IPS DF 19.7 (cell line): ENCODE measurements at places on chromosomes 2 and 18.

GRCh38 chr2:145065342-145065741, 545.4 kb upstream of the ZEB2 start:
- no peak for DNase-seq

DNA sequence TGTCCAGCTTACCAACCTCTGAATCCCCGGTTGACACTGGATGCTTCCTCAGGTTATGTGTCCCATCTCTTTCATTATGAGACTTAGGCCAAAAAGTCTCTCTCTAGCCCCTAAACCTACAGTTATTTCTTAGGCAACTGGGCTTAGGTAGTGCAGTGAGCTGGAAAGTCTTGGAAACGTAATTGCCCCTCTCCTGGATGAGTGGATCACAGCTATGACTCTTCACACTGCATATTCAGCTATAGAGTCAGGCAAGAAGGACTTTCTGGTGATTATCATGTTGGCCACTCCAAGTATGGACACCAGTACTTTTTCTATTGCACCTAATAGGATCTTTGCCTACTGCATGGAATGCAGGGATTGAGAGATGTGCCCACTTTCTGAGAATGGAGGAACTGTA, 458.3 kb upstream of the CELF4 start:
- no peak for DNase-seq

DNA sequence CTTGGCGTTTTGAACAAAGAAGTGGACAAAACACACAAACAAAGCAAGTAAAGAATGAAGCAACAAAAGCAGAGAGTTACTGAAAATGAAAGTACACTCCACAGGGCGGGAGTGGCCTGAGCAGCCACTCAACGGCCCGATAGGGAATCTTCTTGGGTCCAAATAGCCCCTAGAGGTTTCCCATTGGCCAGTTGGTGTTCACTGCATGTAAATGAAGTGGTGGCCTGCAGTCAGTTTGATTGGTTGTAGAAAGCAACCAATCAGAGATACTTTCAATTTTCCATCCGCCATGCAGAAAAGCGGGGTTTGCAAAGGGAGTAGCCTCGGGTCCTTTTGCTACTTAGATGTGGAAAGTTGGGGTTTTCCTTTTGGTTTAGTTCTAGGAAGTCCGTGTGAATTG, 31.6 kb downstream of the CYBRD1 start:
- DNase-seq, result peak; percentile 61

- DNase-seq, result no peak
These were observed 1.6 kb upstream of the PUM2 start for GRCh38 chr2:20352230-20352578.

DNA sequence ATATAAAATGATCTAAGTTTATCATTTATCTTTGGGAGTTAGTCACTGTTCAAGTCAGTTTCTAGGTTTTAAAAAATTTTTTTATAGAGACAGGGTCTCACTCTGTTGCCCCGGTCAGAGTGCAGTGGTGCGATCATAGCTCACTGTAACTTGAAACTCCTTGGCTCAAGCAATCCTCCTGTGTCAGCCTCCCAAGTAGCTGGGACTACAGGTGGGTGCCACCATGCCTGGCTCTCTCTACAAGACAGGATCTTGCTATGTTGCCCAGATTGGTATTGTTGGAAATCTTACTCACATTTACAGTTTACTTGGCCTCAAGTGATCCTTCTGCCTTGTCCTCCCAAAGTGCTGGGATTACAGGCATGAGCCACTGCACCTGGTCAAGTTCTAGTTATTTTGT, 74.5 kb downstream of the MIB1 start:
- no peak for DNase-seq
